Activated CD4-positive, alpha-beta memory T cell treated with anti-CD3 and anti-CD28 coated beads, Interleukin-2, amount 10 ng/mL, durations not matched to agents 7 days and 5 days (primary cell): ENCODE measurements at places on chromosomes 2 and 18.

- H3K27ac ChIP-seq: peak overlapping the region; percentile 73
- peaks cover 37% of the 10 kb centered on the region for H3K4me1 ChIP-seq
- H3K27me3 ChIP-seq: no peaks in the 10 kb centered on the region
- H3K4me3 ChIP-seq: peak overlapping the region; percentile 36
- peaks cover 73% of the 10 kb centered on the region for H3K36me3 ChIP-seq
Observed at GRCh38 chr2:162074928-162075688, 1.1 kb upstream of the DPP4 start.

DNA sequence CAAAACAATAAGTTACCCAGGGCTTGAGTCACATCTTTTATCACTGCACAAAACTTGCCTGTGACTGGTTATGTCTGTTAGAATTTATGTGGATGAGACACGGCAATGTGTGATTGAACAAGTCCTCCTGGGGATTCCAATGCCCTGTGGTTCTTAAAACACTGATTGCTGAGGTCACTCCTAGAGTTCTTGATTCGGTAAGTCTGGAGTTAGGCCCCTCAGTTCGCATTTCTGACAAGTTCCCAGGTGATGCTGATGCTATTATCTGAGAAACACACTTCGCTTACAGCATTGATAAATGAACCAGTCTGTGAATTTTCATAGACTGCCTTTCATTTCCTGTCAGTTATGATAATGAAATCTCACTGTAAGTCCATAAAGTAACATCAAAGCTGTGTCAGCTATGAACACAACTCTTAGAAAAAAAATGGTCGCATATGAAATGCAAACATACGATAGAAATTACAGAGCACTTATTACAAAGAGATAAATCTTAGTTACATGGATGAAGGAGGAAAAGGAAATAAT lies 214.0 kb downstream of the DLGAP1 start:
- no peak overlapping the region for H3K4me3 ChIP-seq

DNA sequence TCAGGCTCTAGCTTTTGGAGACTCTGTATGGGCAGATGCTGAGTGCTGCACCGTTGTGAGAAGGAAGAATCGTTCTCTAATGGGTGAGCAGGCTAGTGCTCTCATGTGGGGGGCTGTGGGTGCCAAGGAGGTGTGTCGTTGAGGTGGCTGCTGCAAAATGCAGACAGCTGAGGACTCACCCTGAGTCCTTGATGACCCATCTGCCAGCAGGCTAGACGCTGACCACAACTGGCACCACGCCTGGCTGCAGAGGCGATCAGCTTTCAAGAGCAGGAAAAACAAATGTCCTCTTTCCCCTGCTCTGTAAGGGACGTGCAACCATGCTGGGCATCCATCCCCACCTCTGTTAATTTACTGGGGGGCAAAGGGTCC lies 48.2 kb downstream of the HAUS1 start:
- peaks cover 4% of the 10 kb centered on the region for H3K27me3 ChIP-seq
- no peak overlapping the region for H3K4me3 ChIP-seq
- H3K4me1 ChIP-seq: peaks cover 67% of the 10 kb centered on the region
- DNase-seq: no peak
- peaks cover 21% of the 10 kb centered on the region for H3K36me3 ChIP-seq
- no peak overlapping the region for H3K27ac ChIP-seq

GRCh38 chr2:163595028-163595427 lies 140.8 kb downstream of the FIGN start:
- no peaks in the 10 kb centered on the region for H3K4me1 ChIP-seq
- DNase-seq: no peak
- no peaks in the 10 kb centered on the region for H3K36me3 ChIP-seq
- no peaks in the 10 kb centered on the region for H3K27me3 ChIP-seq
- no peak overlapping the region for H3K4me3 ChIP-seq

DNA sequence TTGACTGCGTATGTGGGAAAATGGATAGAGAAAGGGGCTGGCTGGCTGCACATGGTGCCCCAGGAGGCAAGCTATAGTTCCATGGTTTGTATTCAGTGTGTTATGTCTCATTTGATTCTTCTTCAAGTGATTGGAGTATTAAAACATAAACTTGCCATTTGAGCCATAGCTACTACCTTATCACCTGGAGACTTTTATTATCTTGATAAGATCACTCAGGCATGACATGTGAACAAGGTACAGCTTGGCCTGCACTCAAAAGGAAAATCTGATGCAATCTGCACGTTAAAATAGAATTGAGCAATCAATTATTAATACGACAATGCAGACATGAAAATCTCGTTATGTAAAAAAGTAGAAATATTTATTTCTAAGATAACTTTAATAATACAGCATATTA lies 116.9 kb downstream of the RND3 start:
- no peaks in the 10 kb centered on the region for H3K27me3 ChIP-seq
- no peak overlapping the region for H3K27ac ChIP-seq
- no peaks in the 10 kb centered on the region for H3K4me1 ChIP-seq
- no peak for DNase-seq

DNA sequence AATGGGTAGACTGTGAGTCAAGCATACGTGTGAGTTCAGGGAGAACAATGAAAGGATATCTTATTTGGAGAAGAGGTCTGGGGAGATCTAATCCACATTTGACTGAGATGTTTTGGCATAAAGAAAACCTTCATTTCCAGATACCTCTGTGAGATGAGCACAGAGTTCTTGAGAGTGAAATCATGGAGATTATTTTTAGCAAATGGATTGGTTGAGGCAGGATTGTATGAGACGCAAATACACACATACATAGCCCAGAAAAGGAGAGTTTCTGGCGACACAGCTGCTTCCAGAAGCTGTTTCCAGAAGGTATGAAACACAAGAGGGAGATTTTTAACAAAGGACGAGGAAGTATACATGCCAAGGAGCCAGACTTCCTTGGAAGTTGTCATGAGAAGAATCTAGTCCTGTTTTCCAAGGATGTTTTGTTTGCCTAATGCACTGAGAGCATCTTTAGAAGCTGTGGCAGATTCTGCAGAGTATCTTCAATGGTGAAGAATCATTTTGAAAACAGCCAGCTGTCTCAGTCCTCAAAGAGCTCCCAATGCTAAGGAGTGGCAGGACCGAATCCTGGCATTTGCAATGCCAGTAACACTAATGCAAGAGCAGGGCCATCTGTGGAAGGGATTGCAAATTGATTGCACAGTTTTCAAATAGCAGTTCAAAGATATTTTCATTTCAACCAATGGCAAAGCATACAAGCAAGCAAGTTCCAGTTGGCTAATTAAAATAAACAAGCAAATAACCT lies 177.2 kb downstream of the SETBP1 start:
- peaks cover 24% of the 10 kb centered on the region for H3K27me3 ChIP-seq
- no peaks in the 10 kb centered on the region for H3K4me1 ChIP-seq
- H3K27ac ChIP-seq: no peak overlapping the region

DNA sequence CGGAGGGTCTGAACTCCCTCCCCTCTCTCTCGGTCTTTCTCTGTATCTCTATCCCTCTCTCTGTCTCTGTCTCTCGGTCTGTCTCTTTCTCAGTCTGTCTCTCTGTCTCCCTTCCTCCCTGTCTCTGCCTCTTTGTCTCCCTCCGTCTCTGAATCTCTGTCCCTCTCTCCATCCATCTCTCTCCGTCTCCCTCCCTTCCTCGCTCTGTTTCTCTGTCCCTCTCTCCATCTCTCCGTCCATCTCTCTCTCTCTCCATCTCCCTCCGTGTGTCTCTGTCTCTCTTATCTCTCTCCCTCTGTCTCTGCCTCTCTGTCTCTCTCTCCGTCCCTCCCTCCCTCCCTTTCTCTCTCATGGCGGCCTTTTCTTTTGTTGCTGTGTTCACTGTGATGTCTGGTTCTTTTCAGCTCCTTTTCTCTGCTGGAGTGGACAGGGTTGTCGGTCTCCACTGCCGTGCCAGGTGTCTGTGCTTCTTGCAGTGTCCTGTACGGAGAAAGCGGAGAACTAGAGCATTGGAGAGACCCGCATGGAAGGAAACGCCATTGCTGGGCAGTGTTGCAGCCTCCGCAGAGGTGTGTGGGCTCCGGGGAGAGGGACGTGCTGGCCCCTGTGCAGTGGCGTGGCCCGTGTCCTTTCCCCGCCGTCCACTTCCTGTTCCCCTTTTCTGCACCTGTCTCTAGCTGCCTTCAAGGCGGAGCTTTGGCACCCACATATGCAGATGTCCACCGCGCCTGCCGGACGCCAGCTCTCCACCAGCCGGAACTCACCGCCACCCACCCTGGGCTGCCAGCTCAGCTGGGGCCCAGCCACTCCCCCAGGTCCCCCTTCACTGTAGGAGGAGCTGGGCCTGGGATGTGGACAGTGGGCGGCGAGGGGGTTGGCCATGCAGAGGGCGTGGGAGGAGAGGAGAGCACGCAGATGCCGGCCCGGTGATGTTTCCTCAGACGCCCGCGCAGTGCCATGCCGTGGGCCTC lies 113.1 kb downstream of the NFATC1 start:
- H3K4me3 ChIP-seq: no peak overlapping the region
- H3K4me1 ChIP-seq: peaks cover 32% of the 10 kb centered on the region
- no peaks in the 10 kb centered on the region for H3K27me3 ChIP-seq
